ENCODE measurements at places on chromosomes 7 and 10.

DNA sequence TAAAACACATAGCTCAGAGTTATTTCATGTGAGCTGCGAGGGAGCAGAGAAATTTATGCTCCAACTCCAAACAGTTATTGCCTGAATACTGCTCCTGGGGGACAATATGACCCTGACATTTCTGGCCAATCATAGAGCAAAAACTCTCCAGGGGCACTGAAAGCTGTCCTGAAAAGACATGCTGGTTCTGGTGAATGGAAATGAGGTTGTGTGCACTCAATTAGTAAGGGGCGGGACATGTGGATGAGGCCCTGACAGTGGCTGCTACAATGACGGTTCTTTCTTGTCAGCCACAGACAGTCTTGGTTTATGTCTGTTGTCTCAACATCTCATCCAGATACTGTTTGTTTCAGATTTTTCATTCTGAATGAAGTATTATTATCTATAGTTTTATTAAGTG lies 151.8 kb downstream of the TWIST1 start:
- no peak for DNase-seq

GRCh38 chr7:50595491-50596102 lies 30.4 kb upstream of the DDC start:
- DNase-seq, result peak; percentile 15

GRCh38 chr10:82544377-82544776 lies 669.4 kb downstream of the NRG3 start:
- DNase-seq, result no peak

GRCh38 chr10:114319406-114320248 lies 80.6 kb downstream of the VWA2 start:
- no peak for DNase-seq

DNA sequence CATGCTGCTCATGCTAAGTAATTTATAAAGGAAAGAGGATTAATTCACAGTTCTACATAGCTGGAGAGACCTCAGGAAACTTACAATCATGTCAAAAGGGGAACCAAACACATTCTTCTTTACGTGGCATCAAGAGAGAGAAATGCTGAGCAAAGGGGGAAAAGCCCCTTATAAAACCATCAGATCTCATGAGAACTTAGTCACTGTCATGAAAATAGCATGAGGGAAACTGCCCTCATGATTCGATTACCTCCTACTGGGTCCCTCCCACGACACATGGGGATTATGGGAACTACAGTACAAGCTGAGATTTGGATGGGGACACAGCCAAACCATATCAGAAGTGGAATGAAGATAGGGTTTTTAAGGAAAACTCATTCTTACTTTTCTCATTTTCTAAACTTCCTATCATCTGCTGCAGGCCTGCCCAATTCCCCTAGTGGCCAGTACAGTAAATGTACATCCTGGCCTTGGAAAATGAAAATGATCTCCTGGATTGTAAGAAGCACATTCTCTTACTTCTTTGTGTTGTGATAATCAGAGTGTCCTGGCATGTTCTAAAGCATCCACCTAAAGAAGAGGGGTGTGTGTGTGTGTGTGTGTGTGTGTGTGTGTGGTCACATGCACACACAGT lies 421.5 kb downstream of the LRMDA start:
- no peak for DNase-seq

DNA sequence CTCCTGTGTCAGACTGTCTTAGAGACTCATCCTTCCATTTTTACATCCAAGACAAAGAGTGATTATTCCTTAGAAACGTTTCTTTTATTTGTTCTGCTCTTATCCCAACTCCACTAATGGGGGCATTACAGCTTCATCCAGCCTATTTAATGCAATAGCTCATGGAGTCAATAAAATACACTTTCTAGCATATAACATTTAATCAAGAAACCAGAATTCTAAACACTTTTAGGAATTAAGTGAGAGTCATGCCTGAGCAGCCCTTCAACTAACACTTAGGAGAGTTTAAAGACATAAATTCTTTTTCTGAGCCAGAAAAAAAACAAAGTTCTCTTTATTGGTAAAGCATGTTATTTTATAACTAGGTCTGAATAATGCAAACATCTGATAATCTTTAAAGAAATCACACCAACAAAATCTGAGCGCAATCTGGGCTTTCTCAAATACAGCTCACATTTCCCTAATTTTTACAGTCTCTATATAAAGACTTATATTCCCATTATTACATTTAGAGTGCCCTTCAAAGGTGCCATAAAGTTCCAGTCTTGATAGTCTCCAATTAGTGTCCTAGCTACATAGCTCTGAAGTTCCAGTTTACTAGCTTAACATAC lies 361.7 kb upstream of the HPS1 start:
- DNase-seq, result no peak

- no peak for DNase-seq
Observed at GRCh38 chr7:107953265-107953923, 49.6 kb downstream of the LAMB1 start.

DNA sequence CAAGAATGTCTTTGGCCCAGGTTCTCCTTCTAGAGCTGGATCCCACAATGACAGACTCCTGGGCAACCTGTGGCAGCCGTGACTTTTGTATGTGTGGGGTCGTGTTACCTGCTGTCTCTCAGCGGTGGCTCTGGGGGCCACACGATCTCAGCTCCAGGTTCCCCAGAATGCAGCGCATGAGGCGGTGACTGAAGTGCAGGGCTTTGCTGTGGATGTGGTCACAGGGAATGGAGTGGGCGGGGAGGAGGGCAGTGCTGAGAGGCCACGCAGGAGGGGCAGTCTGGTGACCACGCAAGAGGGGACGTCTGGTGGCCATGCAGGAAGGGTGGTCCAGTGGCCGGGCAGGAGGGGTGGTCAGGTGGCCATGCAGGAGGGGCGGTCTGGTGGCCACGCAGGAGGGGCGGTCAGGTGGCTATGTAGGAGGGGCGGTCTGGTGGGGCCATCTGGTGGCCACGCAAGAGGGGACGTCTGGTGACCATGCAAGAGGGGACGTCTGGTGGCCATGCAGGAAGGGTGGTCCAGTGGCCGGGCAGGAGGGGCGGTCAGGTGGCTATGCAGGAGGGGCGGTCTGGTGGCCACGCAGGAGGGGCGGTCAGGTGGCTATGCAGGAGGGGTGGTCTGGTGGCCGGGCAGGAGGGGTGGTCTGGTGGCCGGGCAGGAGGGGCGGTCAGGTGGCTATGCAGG lies 112.7 kb downstream of the ACTR3B start:
- DNase-seq, result no peak

GRCh38 chr7:122412883-122413282 lies 108.3 kb upstream of the FEZF1 start:
- no peak for DNase-seq

GRCh38 chr10:120542591-120542990 lies 85.6 kb downstream of the PLPP4 start:
- no peak for DNase-seq

- DNase-seq, result peak; percentile 74
Observed at GRCh38 chr7:118918556-118918955, 694.1 kb downstream of the ANKRD7 start.

- no peak for DNase-seq
Observed at GRCh38 chr7:11570922-11571550, 261.0 kb downstream of the THSD7A start.

DNA sequence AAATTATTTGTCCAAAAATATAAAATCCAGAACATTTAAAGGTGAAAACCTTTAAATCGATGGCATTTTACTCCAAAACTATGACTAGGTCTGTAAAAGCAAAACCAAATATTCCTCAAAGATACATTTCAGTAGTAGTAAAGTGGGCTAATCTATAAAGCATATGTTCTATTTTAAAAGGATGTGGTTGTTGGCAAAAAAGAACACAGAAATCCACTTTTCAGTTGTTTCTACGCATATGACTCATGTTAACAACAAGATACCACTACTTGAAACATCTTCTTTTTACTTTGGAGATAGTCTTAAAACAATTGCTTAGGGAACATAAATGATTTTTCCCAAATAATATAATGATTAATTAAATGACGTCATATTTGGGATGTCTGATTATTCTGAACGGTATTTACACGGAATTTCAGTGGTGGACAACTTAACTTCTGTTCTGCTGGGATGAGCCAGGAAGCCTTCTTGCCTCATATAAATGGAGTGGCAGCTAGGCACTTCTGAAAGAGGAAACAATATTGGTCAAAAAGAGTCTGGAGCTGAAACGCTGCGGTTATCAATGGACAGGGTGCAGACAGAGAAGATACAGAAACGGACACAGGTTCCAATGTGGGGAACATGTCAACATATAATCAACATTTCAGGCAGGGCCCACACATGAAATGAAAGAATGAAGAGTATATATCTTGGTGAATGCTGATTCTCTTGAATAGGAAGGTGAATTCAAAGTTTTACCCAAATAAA lies 78.5 kb downstream of the ETV1 start:
- no peak for DNase-seq
